ENCODE measurements at places on chromosomes 5 and 9.

DNA sequence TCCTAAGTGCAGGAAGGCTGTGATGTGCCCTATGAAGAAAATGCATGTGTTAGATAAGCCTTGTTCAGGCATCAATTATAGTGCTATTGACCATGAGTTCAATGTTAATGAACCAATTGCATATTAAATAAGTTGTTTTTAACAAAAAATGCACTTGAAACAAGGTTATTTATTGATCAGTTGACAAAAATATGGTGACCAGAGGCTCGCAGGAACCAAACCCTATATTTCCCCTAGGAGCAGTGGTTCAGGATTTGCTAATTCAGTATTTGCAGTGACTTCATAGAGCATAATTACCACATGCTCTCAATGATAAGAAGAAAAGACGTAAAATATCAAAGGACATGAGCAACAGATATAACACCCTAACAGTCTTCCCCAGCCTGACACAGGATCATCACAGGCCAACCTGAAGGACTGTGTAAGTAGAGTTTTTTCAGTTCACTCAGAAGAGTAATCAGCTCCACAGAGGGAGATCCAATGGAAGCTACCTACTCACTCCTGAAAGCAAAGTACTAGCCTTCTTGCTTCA lies 92.3 kb downstream of the SEMA5A start:
- DNase-seq: no peak

- DNase-seq: no peak
These were observed 50.9 kb downstream of the ACTBL2 start for GRCh38 chr5:57431759-57432158.

DNA sequence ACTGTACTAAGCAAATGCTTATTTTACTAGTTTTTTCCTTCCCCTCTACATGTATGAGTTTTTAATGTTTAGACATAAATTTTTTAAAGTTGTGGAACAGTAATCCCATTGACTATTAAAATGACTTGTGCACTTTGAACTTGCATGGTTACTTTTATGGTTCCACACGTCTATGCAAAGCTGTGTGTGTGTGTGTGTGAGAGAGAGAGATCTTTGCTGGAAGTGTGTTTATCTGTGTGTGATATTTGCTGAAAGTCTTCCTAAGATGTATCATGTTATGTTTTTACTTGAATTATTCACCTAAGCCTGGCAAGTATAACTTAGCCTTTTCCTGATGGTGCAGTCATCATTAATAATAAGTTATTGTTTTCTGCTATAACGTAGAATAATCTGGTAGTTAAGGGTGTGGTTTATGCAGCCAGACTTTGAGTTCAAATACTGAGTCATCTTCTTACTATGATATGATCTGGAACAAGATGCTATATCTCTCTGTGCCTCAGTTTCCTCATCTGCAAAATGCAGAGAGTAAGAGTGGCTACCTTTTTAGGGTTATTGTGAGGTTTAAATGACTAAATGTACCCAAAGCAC lies 138.6 kb downstream of the SMARCA2 start:
- no peak for DNase-seq

DNA sequence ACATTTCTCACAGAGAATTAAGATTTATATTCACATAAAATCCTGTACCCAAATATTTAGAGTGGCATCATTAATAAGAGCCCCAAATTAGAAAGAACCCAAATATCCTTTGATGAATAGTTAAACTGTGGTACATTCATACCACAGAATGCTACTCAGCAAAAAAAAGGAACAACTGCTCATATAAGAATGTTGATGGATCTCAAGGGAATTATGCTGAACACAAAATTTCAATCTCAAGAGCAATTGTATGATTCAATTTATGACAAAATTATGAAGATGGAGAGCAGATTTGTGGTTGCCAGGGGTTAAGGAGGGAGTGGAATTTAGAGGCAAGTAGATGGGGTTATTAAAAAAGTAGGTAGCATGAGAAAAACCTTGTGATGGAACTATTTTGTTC lies 4.5 kb upstream of the PAIP1 start:
- no peak for DNase-seq

DNA sequence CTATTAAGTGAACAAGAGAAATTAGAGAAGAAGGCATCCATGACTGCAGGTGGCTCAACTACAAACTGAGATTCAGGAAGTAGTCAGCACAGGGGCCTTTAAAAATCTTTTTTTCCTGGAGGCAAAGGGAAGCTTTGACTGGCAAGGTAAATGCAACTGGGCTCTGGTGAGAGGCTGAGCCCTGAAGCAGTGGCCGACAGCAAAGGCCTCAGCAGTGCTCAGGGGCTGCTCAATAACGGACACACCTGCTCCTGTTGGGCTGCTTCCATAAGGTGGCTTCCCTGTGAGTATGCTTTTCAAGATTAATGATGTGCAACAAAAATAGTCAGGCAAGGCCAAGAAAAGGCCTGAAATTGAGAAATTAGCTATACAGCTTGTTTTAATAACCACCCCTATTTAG lies 134.2 kb upstream of the RGMB start:
- DNase-seq: no peak

DNA sequence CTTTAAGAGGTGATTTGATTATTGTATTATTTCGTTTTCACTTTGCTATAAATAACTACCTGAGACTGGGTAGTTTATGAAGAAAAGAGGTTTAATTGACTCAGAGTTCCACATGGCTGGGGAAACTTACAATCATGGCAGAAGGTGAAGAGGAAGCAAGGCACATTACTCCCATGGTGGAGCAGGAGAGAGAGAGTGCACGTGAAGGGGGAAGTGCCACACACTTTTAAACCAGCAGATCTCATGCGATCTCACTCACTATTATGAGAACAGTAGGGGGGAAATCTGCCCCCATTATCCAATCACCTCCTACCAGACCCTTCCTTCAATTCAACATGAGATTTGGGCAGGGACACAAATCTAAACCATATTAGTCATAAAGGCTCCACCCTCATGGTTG lies 36.1 kb upstream of the NDFIP1 start:
- no peak for DNase-seq

GRCh38 chr5:72951671-72952468 lies 4.0 kb upstream of the FCHO2 start:
- no peak for DNase-seq

DNA sequence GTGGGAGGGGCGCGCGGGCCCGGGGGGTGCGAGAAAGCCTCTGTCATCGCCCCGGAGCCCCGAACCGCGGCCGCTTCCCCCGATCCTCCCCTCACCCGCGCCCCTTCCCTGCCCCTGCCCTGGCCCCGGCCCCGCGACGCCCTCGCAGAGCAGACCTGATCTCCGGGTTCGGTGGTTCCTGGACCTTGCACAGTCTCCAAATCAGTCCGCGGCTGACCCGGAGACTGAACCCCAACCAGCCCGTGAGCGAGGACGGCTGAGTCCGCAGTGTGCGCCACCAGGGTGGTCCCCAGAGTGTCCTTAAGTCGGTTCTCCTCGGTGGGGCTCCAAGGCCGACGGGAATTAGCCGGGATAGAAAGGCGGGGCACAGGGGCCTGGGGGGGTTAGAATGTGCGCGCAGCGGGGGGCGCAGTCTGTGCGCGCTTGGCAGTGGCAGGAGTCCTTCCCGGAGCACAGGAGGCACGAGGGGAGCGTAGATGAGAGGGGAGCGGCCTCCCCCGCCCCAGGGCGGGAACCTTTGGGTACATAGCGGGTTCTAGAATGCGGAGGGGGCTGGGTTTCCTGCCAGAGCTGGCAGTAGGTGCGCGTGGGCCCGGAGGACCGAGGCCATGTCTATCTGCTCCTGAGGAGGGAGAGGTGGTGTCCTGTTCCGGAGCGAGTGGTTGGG lies 779 bp downstream of the PKN3 start:
- no peak for DNase-seq

DNA sequence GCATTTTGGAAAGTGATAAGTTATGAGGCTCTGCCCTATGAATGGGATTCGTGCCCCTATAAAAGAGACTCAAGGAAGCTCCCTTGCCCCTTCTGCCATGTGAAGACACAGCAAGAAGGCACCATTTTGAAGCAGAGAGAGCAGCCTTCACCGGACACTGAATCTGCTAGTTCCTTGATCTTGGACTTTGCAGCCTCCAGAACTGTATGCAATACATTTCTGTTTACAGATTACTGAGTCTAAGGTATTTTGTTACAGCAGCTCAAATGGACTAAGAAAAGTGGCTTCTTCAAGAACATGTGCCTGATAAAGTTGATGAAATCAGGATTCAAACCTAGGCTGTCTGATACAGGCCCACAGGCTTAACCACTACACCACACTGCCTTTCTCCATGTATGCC lies 131.6 kb upstream of the MAP3K1 start:
- DNase-seq: no peak

DNA sequence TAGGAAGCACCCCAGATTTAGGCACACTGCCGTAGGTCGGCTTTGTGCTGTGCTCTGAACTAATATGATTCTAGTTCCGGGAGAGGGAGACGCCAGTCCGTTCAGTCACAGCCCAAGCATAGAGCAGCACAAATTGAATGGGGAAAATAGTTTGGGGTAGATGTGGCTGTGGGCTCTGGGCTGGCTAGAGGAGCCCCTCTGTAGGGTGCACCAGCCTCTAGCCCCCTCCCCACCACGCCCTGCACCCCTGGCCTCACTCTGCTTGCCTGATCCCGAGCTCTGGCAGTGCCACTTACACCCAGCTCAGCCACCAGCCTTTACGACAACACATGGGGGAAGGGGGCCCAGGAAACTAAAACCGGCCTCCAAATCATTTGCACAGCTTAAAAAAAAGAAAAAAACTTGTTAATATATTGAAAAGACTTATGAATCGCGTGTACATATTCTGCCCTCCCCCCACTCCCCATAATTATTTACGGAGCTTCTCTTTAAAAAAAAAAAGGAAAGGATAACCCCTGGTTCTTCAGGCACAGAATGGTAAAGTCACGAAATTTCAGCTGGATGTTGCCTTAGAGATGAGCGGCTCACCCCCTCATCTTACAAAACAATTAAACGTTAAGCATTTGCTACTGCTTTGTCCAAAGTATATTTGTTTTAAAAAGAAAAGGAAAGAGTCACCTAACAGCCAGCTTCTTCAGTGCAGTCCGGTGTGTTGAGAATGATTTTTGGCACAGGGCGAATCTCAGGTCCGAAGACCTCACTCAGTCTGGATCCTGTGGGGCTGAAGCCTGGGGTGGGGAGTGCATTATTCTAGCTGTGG lies 3.5 kb downstream of the LMX1B start:
- DNase-seq: no peak

DNA sequence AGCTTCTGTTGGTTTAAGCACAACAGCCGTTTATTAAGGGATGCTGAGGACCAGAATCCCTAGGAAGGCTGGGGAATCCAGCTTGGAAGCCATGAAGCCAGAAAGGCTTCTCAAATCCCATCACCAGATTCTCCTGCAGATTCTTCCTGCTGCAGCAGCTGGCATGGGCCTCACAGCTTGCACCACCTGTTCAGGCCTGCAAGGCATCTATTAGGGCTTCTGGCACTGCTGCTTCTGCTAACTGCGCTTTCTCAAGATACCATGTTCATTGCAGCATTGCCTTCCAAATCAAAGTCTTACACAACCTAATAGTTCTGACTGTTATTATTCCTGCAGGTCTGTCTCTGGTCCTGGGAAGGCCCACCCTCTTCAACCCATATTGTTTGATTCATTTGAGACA lies 51.2 kb upstream of the ZNF366 start:
- DNase-seq: no peak

DNA sequence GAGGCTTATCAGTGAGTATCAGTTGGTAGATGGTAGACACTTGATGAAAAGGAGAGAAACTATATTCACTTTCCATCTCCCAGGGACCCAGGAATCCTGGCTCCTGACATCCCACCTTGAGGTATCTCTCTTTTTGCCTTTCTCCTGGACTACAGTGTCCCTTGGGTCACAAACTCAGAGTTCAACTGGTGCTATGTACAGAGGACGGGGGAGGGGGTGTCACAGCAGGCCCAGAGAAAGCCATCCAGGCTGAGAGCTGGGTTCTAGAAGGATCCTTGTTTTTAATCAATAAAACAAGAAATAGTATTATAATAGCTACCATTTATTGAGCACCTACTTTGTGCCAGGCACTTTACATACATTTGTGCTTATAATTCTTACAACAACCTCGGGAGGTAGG lies 10.3 kb downstream of the MYORG start:
- no peak for DNase-seq

GRCh38 chr9:124975131-124975530 lies 34.2 kb upstream of the GOLGA1 start:
- DNase-seq: no peak

DNA sequence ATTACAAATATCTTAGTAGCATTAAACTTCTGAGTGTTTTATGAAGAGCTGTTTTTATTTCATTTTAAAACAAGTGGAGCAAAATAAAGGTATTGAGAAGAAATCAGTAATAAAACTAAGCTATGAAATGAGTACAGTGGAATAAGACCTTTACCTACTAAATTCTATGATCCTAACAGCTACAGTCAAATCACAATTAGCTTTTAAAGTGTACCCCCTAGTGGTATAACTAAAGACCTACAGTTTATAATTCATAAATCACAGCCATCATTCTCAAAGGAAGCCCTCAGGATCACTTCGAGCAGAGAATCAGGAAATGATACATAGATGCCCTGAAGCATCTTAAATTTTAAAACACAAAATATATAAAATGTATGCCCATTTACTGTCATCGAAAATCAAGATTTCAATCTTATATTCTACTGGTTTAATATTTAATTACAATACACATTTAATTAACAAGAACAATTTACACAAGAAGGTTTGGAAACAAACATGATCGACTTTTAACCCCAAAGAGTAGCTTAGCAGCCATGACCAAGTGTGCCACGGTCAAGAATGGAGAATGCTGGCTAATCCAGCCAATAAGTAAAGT lies 12.3 kb downstream of the CCNH start:
- DNase-seq: no peak

- no peak for DNase-seq
These were observed 80.2 kb downstream of the PIK3R1 start for GRCh38 chr5:68295772-68296171.

GRCh38 chr5:175706499-175706898 lies 48.6 kb downstream of the HRH2 start:
- DNase-seq: no peak

DNA sequence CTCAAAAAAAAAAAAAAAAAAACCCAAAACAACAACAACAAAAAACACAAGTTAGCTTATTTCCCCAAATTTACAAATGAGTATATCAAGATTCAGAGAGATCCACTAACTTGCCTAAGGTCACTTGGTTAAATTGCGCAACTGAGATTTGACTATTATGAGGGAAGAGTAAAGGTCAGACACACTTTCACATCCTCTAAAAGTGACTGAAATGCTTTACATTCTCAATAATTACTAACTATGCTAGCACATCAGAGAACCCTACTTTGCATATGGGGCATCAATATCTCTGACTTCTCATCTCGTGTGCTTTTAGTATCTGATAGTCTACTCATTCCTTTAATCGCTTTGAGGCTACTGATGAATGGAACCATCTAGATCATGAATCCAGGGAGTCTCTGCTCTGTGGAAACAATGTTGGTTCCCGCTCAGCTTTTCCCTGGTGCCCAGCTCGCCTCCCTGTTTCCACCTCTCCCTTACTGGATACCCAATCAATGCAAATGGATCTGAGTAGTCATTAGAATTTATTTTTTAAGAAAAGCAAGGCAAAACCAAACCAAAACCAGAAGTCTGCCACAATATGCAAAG lies 182.1 kb upstream of the TRIM32 start:
- no peak for DNase-seq

GRCh38 chr9:112853882-112854585 lies 36.6 kb downstream of the SLC46A2 start:
- DNase-seq: no peak
